ENCODE measurements at places on chromosomes 12 and 14. TPM values are rescaled to one million over a fixed set of nuclear protein-coding genes. Genes with fewer than 3 reads are reported as not detected.

The ADAM21 gene
- not detected for total RNA-seq

The SLC2A13 gene
- 21.3 TPM for total RNA-seq

The RFX4 gene
- not detected for total RNA-seq

The PLA2G1B gene
- 11.4 TPM for total RNA-seq

The ITGA7 gene
- 118 TPM for total RNA-seq

The KLRF1 gene
- total RNA-seq, result 1.7 TPM

The RNASE1 gene
- 430 TPM for total RNA-seq

The SLC6A15 gene
- 0.84 TPM for total RNA-seq

The POTEG gene
- total RNA-seq, result not detected

The PIANP gene
- total RNA-seq, result 0.39 TPM

The RBP5 gene
- total RNA-seq, result 9.9 TPM

The KLHL33 gene
- total RNA-seq, result 4.5 TPM

GRCh38 chr12:106747973-106748436 is 26.5 kb upstream of the RIC8B start:
- DNase-seq, result no peak
- H3K27ac ChIP-seq, result no peak overlapping the region
- H3K4me3 ChIP-seq, result no peak overlapping the region
- no peaks in the 10 kb centered on the region for H3K4me1 ChIP-seq

- no peaks in the 10 kb centered on the region for H3K4me1 ChIP-seq
- no peak overlapping the region for H3K27ac ChIP-seq
- H3K36me3 ChIP-seq, result no peaks in the 10 kb centered on the region
These were observed 1.0 kb downstream of the CLBA1 start for GRCh38 chr14:104986487-104987164.

- H3K27me3 ChIP-seq, result no peaks in the 10 kb centered on the region
- no peak overlapping the region for H3K4me3 ChIP-seq
- H3K27ac ChIP-seq, result no peak overlapping the region
- no peaks in the 10 kb centered on the region for H3K36me3 ChIP-seq
These were observed 36.2 kb downstream of the ETV6 start for GRCh38 chr12:11685716-11686115.

GRCh38 chr12:70854138-70854537 is 66.4 kb downstream of the PTPRR start:
- H3K27ac ChIP-seq, result no peak overlapping the region
- H3K4me1 ChIP-seq, result peaks cover 7% of the 10 kb centered on the region
- no peaks in the 10 kb centered on the region for H3K36me3 ChIP-seq
- no peak overlapping the region for H3K4me3 ChIP-seq

DNA sequence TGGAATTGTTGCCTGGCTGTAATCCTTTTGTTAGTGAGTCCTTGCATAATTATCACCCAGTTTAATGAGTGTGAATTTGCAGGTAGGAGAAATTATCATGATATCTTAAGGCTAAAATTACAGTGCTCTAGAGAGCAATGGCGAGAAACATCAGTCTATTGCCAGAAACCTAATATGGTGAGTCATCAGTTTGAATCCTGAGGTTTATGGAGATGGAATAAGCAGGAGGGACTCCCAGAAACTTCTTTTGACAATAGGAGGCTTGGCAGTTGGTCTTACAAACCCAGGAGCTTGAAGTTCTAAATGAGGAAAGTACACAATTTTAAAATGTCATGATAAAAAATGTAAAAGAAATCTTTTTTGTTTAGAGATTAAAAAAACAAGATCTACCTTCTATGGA is 31.5 kb upstream of the CRADD start:
- no peaks in the 10 kb centered on the region for H3K27me3 ChIP-seq
- H3K27ac ChIP-seq, result no peak overlapping the region
- no peak for DNase-seq

- H3K27me3 ChIP-seq, result no peaks in the 10 kb centered on the region
- no peaks in the 10 kb centered on the region for H3K36me3 ChIP-seq
- H3K4me1 ChIP-seq, result no peaks in the 10 kb centered on the region
- H3K4me3 ChIP-seq, result no peak overlapping the region
These were observed 51.7 kb downstream of the ATP23 start for GRCh38 chr12:57993030-57993429.

GRCh38 chr12:102479099-102479885 is 1.1 kb downstream of the IGF1 start:
- peak overlapping the region; percentile 28 for H3K4me3 ChIP-seq
- H3K36me3 ChIP-seq, result no peaks in the 10 kb centered on the region
- H3K27ac ChIP-seq, result peak overlapping the region; percentile 13

GRCh38 chr14:79395061-79395460 is 816.2 kb downstream of the DIO2 start:
- peak overlapping the region; percentile 42 for H3K27ac ChIP-seq
- no peak for DNase-seq
- H3K27me3 ChIP-seq, result no peaks in the 10 kb centered on the region
- H3K4me3 ChIP-seq, result no peak overlapping the region

GRCh38 chr14:61264010-61264571 is 17.0 kb downstream of the TMEM30B start:
- no peaks in the 10 kb centered on the region for H3K27me3 ChIP-seq
- no peaks in the 10 kb centered on the region for H3K4me1 ChIP-seq
- no peak for DNase-seq
- H3K36me3 ChIP-seq, result no peaks in the 10 kb centered on the region

DNA sequence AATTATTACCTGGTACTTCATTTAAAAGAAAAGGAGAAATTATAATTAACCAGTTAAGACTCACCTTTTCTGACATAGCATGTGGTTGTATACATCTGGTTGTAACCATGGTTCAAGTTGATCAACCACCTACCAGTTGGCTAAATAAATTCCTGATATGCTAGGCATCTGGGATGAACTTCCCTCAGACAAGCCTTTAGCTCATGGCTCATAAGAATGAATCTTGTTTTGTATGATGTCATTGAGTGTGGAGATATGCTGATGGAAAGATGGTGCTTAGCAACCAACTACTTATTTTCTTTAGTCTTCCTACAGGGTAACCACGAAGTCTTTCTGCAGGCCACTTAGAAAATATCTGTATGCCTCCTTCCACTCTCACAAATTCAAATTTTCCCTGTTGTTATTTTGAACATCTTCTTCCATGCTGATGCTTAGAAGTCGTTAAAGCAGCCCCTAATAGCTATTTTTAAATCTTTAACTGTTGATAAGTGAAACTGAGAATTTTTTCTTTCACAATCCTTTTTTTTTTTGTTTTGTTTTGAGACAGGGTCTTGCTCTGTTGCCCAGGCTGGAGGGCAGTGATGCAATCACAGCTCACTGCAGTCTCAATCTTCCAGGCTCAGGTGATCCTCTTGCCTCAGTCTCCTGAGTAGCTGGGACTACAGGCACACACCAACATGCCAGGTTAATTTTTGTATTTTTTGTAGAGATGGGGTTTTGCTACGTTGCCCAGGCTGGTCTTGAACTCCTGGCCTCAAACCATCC is 51.9 kb upstream of the PTHLH start:
- no peak overlapping the region for H3K27ac ChIP-seq
- no peaks in the 10 kb centered on the region for H3K27me3 ChIP-seq
- no peaks in the 10 kb centered on the region for H3K36me3 ChIP-seq
- no peak overlapping the region for H3K4me3 ChIP-seq
- H3K4me1 ChIP-seq, result no peaks in the 10 kb centered on the region

- H3K4me1 ChIP-seq, result peaks cover 30% of the 10 kb centered on the region
- DNase-seq, result no peak
- peak overlapping the region; percentile 61 for H3K27ac ChIP-seq
- H3K36me3 ChIP-seq, result no peaks in the 10 kb centered on the region
These were observed 7.3 kb downstream of the KITLG start for GRCh38 chr12:88572781-88573549.

GRCh38 chr14:74834692-74835392 is 41.1 kb downstream of the PROX2 start:
- no peak overlapping the region for H3K4me3 ChIP-seq
- H3K27me3 ChIP-seq, result no peaks in the 10 kb centered on the region
- peaks cover 19% of the 10 kb centered on the region for H3K4me1 ChIP-seq
- no peak for DNase-seq

- H3K27ac ChIP-seq, result no peak overlapping the region
- no peak for DNase-seq
- H3K27me3 ChIP-seq, result no peaks in the 10 kb centered on the region
- no peaks in the 10 kb centered on the region for H3K36me3 ChIP-seq
- no peak overlapping the region for H3K4me3 ChIP-seq
These were observed 26.8 kb upstream of the BMAL2 start for GRCh38 chr12:27305673-27306456.

- peak overlapping the region; percentile 94 for H3K27ac ChIP-seq
- no peak for DNase-seq
- H3K4me1 ChIP-seq, result peaks cover 91% of the 10 kb centered on the region
- no peak overlapping the region for H3K4me3 ChIP-seq
- H3K36me3 ChIP-seq, result no peaks in the 10 kb centered on the region
- H3K27me3 ChIP-seq, result no peaks in the 10 kb centered on the region
These were observed 34.9 kb downstream of the SYNE3 start for GRCh38 chr14:95481391-95482022.

DNA sequence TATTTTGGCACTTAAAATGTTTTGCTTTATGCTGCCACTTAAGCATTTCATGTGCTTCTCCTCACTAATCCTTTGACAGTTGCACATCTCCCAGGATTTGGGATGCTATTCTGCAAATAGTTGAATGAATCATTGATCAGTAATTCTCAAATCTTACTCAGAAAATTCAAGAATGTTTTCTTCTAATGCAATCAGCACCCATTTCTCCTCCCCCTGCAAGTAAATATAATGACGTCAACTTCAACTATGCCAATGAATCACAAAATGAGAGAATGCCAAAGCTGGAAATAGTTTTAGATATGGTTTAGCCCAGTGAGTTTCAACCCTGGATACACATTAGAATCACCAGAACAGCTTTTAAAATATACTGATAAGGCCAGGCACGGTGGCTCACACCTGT is 2.1 kb upstream of the BLOC1S1 start:
- DNase-seq, result no peak
- no peaks in the 10 kb centered on the region for H3K27me3 ChIP-seq
- H3K4me3 ChIP-seq, result no peak overlapping the region
- no peaks in the 10 kb centered on the region for H3K4me1 ChIP-seq

GRCh38 chr12:1644534-1645438 is 15.8 kb downstream of the WNT5B start:
- H3K4me3 ChIP-seq, result no peak overlapping the region
- peaks cover 14% of the 10 kb centered on the region for H3K4me1 ChIP-seq
- peak; percentile 64 for DNase-seq
- peak overlapping the region; percentile 46 for H3K27ac ChIP-seq
- H3K27me3 ChIP-seq, result no peaks in the 10 kb centered on the region

DNA sequence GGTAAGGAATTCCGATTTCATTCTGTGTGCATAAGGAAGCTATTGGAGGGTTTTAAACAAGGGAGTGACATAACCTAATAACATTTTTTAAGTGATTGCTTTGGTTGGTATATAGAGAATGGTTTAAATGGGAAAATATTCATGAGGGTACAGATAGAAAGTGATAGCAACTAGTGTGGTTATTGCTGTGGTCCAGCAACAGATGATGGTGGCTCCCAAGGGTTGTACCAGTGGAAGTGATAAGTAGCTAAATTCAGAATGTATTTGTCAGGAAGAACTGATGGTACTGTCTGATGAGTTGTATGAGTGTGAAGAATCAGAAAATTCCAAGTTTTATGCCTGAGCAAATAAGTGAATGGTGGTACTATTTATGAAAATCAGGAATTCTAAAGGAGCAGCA is 2.6 kb upstream of the CNOT2 start:
- DNase-seq, result no peak
- no peaks in the 10 kb centered on the region for H3K27me3 ChIP-seq
- H3K36me3 ChIP-seq, result peaks cover 4% of the 10 kb centered on the region
- no peak overlapping the region for H3K4me3 ChIP-seq

GRCh38 chr14:91140672-91141071 is 26.8 kb downstream of the DGLUCY start:
- no peak overlapping the region for H3K4me3 ChIP-seq
- H3K4me1 ChIP-seq, result no peaks in the 10 kb centered on the region
- H3K36me3 ChIP-seq, result no peaks in the 10 kb centered on the region
- H3K27ac ChIP-seq, result no peak overlapping the region
- no peaks in the 10 kb centered on the region for H3K27me3 ChIP-seq
- DNase-seq, result no peak

- H3K27ac ChIP-seq, result no peak overlapping the region
- no peaks in the 10 kb centered on the region for H3K4me1 ChIP-seq
- no peaks in the 10 kb centered on the region for H3K36me3 ChIP-seq
- no peak for DNase-seq
- H3K4me3 ChIP-seq, result no peak overlapping the region
These were observed 364.1 kb upstream of the SFSWAP start for GRCh38 chr12:131346555-131347344.

DNA sequence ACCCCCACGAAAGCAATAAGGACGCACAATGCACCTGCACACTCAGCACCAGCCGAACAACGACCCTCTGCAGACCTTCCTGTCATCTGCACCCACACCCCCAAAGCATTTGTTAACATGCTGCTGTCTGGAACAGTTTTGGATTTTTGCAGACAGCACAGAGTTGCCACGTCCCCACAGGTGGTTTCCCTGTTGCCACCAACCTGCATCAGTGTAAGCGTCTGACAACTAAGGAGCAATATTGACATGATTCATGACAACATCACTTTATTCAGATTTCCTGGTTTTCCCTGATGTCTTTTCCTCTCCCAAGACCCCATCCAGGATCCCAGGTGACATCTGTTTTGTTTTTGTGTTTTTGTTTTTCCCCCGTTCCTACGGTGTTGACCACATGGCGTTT is 150.7 kb upstream of the C14orf180 start:
- H3K4me1 ChIP-seq, result no peaks in the 10 kb centered on the region
- no peak overlapping the region for H3K27ac ChIP-seq
- no peak overlapping the region for H3K4me3 ChIP-seq
- DNase-seq, result no peak

DNA sequence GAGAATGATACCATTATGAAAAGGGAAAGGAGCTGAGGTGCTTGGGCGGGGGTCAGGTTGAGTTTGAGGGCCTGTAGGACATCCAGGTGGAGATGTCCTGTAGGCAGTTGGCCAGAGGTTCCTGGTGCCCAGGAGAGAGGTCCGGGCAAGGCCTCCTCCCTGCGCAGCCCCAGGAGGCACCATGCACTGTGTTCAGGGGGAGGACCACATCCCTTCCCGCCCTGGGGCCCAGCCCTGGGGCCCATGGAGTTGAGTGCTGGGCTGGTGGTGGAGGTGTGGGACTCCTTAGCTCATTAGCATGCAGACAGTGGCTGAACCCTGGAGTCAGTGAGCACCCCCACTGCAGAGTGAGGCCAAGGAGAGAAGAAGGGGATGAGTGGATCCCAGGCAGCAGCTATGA is 5.7 kb upstream of the FAIM2 start:
- H3K4me1 ChIP-seq, result no peaks in the 10 kb centered on the region
- no peak overlapping the region for H3K27ac ChIP-seq
- H3K36me3 ChIP-seq, result no peaks in the 10 kb centered on the region

GRCh38 chr12:124492879-124493808 is 74.3 kb downstream of the NCOR2 start:
- no peak overlapping the region for H3K4me3 ChIP-seq
- DNase-seq, result no peak
- H3K27ac ChIP-seq, result peak overlapping the region; percentile 0
- no peaks in the 10 kb centered on the region for H3K36me3 ChIP-seq
